NB4 (cell line): ENCODE measurements at places on chromosomes 2 and 18.

- no peak for DNase-seq
Observed at GRCh38 chr18:26653943-26654615, 105.7 kb upstream of the KCTD1 start.

GRCh38 chr18:13437034-13437433 lies 218.5 kb downstream of the LDLRAD4 start:
- no peak for DNase-seq

DNA sequence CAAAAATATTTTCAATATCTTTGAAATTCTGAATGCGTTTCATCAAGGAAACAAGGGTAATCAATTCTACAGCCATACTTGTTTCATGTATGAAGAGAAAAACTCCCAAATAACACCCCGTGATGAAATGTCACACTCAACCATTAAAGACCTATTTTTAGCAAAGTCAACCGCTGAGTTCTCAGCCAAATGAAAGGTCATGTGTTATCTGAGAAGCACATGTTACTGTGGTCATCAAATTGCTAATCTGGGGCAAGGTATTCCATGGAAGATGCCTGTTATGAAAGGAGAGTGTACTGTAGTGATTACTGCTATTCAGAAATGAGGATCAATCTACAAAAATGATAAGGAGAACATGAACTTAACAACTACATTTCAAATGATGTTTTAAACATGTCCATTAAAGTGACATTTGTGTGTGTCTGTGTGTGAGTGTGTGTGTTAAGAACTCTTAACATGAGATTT lies 126.7 kb downstream of the BCL2 start:
- DNase-seq, result no peak

DNA sequence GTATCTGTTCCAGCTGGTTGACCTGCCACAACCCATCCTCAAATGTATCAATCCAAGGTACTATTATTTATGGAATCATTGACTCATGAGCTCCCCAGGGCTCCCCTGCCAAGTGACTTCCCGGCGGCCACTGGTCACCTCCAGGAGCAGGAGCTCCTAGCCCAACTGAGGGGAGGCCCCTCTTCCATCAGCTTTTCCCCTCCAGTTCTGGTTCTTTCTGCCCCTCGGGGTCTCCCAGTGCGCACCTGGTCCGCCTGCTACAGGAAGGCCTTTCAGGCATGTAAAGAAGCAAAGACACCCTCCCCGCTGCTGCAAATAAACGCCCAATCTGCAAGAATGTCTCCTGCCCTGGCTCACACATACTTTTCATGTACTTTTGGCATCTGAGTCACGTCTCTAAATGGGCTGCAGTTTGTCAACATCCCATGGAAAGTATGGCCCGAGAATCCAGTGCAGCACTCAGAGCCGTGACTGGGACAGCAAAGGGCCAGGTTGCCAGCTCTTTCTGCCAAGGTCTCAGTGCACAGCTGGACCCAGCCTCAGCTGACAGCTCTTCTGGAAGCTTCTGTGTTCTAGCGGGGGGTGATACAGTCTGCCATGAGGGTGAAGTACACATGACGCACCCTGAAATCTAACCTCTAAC lies 41.4 kb downstream of the KLHL29 start:
- DNase-seq, result no peak

GRCh38 chr2:217787160-217787877 lies 215.5 kb downstream of the TNS1 start:
- DNase-seq, result no peak

- DNase-seq, result peak; percentile 4
Observed at GRCh38 chr18:70044632-70045031, 97.0 kb upstream of the CD226 start.

DNA sequence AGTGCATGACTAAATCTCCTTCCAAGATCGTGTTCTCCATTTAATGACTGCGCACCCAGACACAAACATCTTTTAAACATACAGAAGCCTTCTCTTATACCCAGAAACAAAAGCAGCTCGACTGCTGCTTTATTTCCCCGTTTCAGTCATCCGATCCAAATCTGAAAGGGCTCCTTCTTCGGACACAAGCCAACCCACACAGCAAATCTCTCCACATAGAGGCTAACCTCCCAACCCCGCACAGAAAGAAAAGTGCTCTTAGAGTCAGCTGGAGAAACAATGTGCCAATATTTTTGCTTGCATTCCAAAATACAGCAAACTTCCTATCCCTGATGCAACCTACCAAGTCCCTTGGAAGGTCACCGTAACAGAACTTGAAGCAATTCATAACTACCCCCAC lies 29.1 kb downstream of the GAREM1 start:
- DNase-seq, result no peak

DNA sequence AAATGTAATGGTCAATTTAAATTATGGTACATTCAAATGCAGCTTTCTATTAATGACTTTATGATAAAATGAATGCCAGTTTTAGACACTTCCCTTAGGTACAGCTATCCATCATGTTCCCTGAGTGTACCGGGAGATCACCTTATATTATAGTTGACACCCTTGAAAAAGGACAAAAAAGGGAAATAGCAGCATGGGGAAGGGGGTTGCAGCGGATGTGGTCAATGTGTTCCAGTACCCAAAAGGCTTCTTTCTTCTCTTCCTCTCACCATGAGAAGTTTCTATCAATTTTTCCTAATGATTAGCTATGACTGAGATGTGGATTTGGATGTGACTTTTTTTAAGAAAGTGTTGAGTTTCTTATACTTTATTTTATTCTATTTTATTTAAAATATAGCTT lies 154.4 kb downstream of the CCDC85A start:
- no peak for DNase-seq

GRCh38 chr2:184346338-184346862 lies 251.9 kb upstream of the ZNF804A start:
- DNase-seq, result no peak

GRCh38 chr2:3643371-3644245 lies 14.4 kb upstream of the ALLC start:
- DNase-seq, result no peak

GRCh38 chr18:26470011-26470637 lies 78.2 kb downstream of the KCTD1 start:
- DNase-seq, result no peak
